ENCODE measurements at places on chromosomes 13 and 19.
A peak's percentile ranks its signal among the peaks of the same experiment; 100 is the strongest.

DNA sequence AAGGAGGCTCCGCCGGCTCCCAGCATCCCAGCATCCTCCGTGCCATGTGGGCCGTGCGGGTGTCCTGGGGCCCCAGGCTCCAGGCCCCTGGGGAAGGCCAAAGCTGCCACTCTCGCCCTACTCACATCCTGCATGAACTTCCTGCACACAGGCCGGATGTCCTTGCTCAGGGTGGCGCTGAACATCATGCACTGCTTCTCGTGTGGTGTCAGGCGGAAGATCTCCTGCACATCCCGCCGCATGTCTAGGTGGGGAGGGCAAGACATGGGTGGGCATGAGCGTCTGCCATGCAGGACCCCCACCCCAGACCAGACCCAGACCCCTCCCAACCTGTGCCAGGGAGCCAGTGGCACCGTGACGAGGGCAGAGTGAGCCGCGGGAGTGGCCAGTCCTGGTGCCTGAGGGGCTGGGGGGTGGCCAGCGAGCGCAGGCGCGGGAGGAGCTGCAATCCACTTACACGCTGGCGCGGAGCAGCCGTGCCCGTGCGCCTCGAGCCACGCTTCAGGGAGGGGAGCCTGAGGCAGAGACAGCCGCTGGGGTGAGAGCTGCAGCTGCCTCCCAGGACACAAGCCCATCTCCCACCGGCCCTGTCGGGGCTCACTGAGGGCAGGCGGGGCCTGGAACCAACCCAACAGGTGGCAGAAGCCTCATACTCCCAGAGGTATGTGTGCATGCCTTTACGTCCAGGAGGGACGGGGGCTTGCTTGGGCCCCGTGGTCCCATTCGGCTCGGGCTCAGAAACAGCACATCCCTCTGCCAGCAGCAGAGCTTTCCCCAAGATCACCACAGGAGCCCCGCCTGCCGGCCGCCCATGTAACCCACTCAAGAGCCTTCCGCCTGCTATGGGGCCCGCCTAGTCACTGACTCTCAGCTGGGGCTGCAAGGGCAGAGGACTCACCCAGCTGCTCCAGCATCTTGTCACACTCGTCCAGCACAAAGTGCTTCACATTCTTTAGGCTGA, 8.8 kb downstream of the DDX39A start:
- DNase-seq: peak; percentile 8

DNA sequence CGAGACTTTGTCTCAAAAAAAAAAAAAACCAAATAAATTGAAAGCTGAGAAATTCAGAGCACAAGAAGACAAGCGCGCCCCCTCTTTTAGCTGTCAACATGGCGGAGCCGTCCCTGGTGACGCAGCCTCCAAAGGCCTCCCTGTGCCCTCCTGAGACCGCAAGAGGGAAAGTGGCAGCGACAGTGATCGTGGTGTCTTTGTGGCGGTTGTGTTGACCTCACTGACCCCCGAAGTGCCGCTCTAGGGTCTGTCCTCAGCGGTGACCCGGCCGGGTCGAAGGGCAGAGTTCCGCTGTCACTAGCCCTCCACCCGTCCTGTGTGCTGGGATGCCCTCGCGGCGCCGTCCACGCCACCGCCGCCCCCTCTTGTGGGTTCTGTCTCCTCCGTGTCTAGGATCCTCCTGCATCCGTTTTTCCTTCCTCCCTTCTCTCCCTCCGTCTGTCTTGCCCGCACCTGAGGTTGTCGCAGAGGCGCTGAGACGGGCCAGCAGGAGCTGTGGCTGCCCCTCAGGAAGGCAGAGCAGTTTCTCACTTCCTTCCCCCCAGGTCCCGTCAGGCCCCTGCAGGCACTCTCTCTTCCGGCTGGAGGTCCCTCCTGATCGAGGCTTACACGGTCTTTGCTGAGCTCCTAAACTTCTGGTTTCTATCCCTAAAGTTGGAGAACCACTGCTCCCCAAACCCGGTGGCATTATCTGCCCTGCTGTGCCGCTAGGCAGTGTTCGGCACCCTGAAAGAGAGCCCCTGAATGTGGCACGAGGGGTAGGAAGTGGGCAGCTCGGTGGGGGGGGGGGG, 7.2 kb downstream of the UHRF1 start:
- no peak for DNase-seq

GRCh38 chr19:1470305-1471009, 8.6 kb downstream of the C19orf25 start:
- DNase-seq: peak; percentile 75

GRCh38 chr13:21344662-21345176, 114.4 kb downstream of the ZDHHC20 start:
- no peak for DNase-seq

DNA sequence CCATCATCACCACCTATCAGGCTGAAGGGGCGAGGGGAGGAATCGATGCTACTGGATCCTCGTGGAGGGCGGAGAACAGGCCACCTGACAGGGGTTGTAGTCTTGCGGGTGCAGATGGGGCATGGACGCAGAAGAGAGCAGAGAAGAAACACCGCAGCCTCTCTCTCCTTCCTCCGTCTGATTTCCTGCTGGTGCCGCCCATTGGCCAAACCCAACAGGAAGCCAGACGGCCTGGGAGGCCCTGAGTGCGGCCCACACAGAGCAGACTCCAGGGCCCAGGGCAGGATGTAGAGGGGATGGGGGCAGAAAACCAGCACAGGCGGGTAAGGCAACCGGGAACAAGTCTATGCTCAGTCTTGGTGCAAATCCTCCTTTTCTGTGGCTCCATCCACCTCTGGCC, 15.4 kb downstream of the CEBPA start:
- no peak for DNase-seq

GRCh38 chr19:48818234-48818820, 7.5 kb upstream of the BCAT2 start:
- no peak for DNase-seq

DNA sequence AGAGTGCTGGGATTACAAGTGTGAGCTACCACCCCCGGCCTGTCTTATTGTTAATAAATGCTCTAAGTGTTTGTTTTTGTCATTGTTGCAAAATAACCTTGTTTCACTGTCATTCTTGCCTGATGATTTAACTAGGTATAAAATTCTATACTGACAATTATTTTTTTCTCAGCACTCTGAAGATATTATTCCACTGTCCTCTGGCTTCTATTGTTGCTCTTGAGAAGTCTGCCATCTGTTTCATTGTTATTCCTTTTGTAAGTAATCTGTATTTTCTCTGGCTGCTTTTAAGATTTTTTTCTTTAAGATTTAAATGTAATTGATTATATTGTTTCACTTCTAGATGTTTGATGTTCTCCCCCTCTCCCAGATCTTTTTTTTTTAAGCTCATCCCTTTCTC, 17.6 kb downstream of the ZNF420 start:
- no peak for DNase-seq

DNA sequence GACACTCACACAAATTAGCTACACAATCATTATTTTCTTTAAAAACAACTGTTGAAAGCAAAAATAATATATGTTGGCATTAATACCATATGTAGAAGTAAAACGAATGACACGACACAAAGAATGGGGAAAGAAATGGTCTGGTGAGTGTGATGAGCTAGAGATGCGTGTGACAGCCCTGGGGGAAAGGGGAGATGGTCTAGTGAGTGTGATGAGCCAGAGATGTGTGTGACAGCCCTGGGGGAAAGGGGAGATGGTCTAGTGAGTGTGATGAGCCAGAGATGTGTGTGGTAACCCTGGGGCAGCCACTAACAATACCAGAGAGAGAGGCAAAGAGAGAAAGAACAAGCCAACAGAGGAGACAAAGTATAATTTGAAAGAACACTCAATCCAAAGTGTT, 22.3 kb upstream of the LAMP1 start:
- DNase-seq: no peak

DNA sequence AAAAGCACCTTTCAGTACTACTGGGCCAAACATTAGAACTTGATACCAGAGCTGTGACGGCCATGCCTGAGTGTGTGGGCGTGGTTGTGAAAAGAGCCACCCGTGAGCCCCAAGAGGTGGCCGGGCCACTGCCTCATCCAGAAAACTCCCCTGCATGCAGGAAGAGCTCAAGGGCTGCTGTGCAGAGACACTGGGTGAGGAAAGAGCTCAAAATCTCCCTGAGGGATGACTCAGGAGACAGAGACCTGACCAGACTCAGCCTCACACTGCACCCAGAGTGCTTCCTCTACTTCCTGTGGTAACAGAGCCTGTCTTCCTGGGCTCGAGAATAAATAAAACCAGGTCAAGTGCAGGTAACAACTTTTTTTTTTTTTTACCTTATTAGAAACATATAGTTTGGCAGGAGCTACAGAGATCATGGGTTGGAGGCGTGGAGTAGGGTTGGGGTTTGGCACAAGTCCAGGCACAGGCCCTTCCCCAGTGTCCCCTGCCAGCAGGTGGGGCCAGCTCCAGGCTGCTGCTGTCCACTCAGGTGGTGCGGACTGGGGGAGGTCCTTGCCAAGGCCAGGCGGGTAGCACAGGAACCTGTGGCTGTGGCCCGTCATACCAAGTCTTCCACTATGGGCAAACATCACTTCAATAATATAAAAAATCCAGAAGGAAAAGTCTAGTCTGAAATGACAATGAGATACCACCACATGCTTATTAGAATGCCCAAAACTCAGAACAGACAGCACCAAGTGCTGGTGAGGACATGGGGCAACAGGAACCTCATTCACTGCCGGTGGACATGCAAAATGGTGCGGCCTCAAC, 25.5 kb downstream of the ELL start:
- peak; percentile 73 for DNase-seq

DNA sequence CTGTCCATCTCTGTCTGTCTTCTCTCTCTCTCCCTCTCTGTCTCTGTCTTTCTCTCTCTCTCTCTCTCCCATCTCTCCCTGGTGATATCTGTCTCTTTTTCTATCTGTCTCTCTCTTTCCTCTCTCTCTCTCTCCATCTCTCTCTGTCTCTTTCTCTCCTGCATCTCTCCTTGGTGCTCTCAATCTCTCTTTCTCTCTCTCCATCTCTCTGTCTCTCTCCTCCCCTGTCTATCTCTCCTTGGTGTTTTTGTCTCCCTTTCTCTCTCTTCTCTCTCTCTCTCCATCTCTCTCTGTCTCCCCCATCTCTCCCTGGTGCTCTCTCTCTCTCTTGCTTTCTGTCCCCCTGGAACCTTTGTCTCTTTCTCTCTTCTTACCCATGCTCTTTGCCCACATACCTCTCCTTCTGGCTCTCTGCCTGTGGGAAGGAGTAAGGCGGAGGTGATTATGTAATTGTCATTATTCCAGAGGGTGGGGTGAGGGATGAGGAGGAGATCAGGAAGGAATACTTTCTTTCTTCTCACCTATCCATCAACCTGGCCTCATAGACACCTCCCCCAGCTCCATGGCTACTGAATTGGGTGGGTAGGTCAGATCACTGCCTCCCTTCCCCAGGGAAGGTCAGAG, 30.9 kb upstream of the CYP2B6 start:
- no peak for DNase-seq

All from K562 (cell line).